ENCODE measurements at places on chromosomes 7 and 10. TPM values are rescaled to one million over a fixed set of nuclear protein-coding genes. Genes with fewer than 3 reads are reported as not detected.

Gene LIPM
- not detected for total RNA-seq

Gene ADK
- 21.4 TPM for total RNA-seq

Gene COPG2
- 40.7 TPM for total RNA-seq

Gene SYNPO2L
- 0.43 TPM for total RNA-seq

Gene EPHB4
- 61.5 TPM for total RNA-seq

Gene TEX47
- total RNA-seq = not detected
